Neural crest cell (in vitro differentiated cells): ENCODE measurements at places on chromosomes 13 and 19.

GRCh38 chr19:1261538-1261797, 7.7 kb upstream of the CIRBP start:
- DNase-seq, result no peak

DNA sequence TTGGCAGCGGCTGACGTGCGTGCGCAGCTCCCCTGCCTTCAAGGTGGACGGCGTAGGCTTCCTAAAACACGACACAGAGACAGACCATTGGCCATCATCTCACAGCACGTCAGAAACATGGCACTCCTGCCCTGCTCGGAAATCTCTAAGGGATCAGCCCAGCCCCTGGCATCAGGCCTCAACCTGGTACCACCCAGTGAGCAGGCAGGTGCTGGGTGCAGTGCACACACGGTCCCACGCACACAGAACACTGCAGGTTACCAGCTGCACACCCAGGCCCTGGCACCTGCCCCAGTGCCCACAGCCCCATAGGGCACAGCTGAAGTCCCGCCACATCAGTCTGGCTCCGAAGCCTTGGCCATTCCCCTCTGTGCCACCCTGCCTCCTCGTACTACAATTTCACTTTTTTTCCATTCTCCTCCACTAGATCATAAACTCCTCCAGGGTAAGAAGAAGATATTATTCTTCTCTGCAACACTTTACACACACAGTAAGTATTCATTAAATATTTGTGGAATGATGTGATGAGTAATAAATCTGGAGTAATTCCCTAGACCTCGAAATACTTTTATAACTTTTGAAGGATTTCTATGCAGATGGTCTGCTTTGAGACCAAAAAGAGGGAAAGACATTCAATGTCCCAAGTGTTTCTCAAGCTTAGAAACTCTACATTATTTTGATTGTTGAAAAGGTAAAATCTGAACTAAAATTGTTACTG, 156.4 kb downstream of the COL4A1 start:
- no peak for DNase-seq

DNA sequence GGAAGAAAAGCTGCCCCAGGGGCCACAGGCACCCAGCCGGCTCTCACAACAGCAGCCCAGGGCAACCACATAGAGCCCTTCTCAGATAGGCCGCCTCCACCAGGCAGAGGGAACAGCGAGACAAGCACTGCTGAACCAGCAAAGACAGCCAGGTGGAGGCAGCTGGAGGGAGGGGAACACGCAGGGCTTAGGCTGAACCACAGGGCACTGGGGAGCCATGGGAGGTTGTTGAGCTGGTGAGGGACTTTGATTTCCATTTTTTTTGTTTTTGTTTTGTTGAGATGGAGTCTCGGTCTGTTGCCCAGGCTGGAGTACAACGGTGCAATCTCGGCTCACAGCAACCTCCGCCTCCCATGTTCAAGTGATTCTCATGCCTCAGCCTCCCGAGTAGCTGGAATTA, 3.5 kb downstream of the GAMT start:
- DNase-seq, result no peak

GRCh38 chr13:76361868-76362267, 524.3 kb downstream of the KCTD12 start:
- no peak for DNase-seq

GRCh38 chr19:47253467-47253881, 2.9 kb upstream of the CCDC9 start:
- DNase-seq, result no peak

DNA sequence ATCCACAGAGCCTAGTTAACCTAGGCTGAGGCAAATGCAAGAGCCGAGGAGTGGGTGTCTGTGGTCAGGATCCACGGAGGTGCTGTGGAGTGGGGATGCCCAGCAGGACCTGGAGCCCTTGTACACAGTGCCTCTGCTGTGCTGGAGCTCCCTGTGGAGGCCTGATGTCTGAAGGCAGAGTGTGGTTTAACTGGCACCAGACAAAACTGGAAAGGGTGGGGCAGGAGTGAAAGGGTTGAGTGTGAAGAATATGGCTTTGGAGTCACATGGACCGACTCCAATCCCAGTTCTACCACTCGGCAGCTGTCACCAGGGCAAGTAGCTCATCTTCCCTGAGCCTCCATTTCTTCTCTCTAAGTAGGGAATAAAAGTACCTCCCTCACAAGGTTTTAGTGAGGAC, 60.3 kb upstream of the GPR12 start:
- no peak for DNase-seq

GRCh38 chr13:113821847-113822246, 42.0 kb downstream of the GAS6 start:
- DNase-seq, result no peak

DNA sequence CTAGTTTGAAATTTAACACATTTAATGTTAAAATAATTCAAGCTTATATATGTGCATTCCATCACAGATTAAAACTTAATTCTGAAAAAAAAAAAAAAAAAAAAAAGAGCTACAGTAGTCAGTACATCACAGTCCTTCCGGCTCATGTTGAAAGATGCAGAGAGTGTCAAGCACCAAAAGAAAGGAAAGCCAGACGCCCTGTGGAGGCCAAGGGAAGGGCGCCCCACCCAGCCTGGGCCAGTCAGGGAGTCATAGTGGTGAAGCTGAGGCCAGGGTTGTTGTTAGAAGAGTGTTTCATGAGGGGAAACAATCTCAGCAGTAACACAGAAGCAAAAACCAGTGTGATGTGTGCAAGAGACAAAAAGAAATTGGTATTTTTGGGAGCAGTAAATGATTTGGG, 375.3 kb downstream of the MTUS2 start:
- no peak for DNase-seq

- no peak for DNase-seq
Measured at GRCh38 chr13:112664501-112665203, 25.2 kb upstream of the ATP11A start.

GRCh38 chr13:61761690-61762089, 346.0 kb upstream of the PCDH20 start:
- no peak for DNase-seq
